Umbilical cord (tissue), 2 donors: ENCODE measurements at places on chromosomes 12 and 14.

- no peak for DNase-seq
Measured at GRCh38 chr12:67705394-67706370, 57.1 kb downstream of the DYRK2 start.

- no peak for DNase-seq
Measured at GRCh38 chr14:68283378-68284123, 464.0 kb downstream of the RAD51B start.

DNA sequence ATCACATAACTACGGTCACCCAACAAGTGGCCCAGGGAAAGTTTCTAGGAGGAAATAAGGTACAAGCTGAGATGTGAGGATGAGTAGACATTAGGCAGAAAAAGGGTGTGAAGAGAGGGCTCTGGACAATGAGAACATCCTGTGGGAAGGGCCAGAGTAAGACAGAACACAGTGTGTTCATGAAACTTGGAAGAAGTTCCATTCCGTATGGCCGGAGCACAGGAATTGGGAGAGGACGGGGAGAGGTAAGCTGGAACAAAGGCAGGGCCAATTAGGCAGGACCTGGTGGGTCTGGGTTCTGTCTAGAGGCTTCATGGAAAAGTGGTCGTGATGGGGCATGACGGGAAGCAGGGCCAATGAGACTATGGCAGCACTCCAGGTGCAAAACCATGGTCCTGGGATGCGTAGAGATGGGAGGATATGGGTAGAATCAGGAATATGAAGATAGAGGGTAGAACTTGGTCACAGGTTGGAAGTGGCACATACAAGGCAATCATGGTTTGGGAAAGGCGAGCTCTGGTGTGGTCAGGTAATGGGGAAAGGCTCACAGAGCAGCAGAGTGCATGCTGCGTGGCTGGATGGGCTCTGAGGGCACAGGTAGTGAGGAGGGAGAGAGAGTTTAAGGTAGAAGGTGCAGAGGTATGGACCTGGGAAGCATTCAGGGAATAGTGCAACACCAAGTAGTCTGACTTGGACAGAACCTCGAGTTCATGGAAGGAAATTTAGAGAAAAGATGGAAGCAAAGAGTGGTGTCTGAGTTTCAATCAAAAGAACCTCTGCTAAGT lies 93.0 kb downstream of the RFX4 start:
- no peak for DNase-seq

DNA sequence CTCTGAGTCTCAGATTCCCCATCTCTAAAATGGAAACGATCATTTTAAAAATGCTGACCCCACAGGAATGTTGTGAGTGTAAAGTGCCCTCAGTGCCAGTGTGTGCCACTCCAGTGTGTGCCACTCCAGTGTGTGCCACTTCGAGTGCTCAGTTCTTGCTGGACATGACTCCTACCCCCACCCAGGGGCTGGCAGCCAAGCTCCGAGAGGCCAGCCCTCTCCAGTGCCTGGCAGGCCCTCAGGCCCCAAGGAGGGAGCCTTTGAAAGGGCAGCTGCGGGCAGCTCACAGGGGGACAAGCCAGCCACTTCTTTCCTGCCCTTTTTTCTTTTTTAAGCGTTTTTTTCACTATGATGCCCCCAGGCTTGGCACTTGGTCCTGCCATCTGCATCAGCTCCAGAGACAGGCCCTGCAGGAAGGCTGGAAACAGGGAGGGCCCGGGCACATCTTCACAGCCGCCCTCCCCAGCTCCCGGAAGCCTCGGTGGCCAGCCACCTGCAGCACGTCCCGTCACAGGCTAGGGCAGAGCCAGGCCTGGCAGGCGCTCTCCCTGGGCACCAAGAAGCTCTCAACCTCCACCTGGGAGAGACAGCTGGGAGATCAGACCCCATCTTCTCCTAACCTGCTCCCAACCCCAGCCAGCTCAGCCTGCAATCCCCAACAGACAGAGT lies 29.8 kb downstream of the NCOR2 start:
- DNase-seq = no peak

GRCh38 chr12:128388461-128389000 lies 121.6 kb downstream of the TMEM132C start:
- no peak for DNase-seq

- no peak for DNase-seq
Measured at GRCh38 chr14:101922866-101923265, 41.5 kb upstream of the DYNC1H1 start.

GRCh38 chr12:119829439-119829838 lies 47.7 kb downstream of the CIT start:
- no peak for DNase-seq

- peak; percentile 65 for DNase-seq
Measured at GRCh38 chr12:94145191-94145983, 3.0 kb upstream of the PLXNC1 start.

- no peak for DNase-seq
Measured at GRCh38 chr14:76375947-76376404, at the start of gene ESRRB. Gene ESRRB (plus strand): TSS chr14:76376137. CDS start chr14:76376402, 265 bp downstream.

DNA sequence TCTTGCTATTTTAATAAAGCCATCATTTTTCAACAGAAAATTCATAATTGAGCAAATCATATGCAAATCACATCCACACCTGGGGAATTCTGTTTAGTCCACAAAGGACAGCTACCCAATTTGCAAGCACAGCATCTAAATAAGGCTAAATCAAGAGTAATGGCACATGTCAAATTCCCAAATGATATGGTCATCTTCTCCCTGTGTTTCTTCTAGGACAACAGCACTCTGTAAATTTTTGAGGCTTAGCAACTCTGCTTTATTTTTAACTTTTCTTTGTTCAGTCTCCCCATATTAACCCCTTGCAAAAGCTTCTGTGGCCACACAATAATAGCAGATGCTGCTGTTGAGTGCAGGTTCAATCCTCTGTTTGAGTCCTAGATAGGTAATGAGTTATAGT lies 155.6 kb upstream of the DAAM1 start:
- no peak for DNase-seq

DNA sequence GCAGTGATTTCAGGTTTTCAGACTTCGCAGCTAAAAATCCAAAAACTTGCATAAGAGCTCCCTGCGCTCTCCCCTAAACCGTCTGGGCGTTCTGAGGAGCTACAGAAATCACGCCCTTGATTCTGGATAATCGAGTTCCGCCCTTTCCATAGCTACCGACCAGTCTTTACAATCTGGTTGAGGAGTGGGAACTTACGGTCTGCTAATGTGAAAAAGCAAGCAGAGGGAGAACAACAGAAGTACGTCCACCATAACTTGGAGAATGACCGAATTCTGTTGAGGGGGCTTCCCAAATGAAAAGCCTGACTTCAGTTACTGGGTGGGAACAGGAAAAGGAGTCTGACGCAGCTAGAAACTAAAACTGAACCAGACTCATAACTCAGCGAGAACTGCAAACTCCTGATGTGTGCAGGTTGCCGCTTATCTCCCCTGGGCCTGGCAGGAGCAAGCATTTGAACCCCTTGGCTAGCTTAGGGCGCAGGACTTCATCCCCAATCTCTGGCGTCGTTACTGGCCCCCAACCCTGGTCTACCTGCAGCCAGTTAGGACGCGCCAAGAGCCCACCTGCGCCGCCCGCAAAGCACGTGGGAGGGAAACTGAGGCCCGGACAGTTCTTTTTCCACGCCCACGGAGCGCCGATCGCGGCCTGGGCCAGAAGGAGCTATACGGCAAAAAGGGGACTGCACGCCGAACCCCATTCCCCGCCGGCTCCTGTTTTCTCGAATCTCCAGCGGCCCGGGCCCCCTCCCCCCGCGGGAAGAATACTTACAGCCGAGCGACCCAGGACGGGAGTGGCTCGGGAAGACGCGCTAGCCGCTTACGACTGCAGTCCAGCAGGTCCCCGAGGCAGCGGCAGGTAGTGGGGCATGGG lies 838 bp downstream of the LRIG3 start:
- DNase-seq = peak; percentile 82

GRCh38 chr12:8948701-8949341 lies 624 bp downstream of the M6PR start:
- peak; percentile 29 for DNase-seq

- no peak for DNase-seq
Measured at GRCh38 chr12:13144266-13144828, 40.9 kb upstream of the GSG1 start.

DNA sequence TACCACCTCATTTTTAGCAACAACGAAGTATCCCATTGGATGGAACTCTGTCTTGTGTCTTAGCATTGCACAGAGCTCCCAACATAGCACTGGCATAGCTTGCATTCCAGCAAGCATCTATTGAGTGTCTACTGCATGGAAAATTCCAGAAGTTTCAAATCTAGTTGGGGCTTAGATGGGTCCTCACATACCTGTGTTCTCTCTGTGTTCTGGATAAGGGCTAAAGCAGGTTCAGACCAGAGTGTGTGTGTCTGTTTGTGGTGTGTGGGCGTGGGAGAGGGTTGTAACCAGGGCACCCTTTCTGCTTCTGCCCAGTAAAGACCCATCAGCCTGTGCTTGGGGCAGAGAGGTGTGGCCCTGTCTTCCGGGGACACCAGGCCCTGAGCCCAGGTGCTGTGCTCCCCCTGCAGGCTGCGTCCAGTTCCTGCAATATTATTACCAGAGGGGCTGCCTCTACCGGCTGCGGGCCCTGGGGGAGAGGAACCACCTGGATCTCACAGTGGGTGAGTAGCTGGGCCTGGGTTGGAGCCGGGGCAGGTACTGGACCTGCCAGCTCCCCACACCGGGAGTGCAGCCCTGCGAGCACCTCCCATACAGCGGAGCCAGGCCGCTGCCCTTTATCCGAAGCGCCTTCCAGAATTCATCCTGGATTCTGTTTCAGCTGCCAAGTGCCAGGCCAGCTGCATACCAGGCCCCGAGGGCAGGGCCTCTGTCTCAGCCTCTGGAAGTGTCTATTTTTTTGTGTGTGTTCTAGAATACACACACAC lies 20.3 kb downstream of the RHOF start:
- DNase-seq = peak; percentile 51
